Uterus (tissue), 4 donors: ENCODE measurements at places on chromosomes 16 and 17.

- H3K27ac ChIP-seq: no peak overlapping the region
- H3K27me3 ChIP-seq: no peaks in the 10 kb centered on the region
- no peaks in the 10 kb centered on the region for H3K36me3 ChIP-seq
- H3K4me1 ChIP-seq: no peaks in the 10 kb centered on the region
These were observed 201.1 kb upstream of the MAF start for GRCh38 chr16:79801646-79802045.

GRCh38 chr16:22161401-22161800 lies 905 bp upstream of the SDR42E2 start:
- no peaks in the 10 kb centered on the region for H3K4me1 ChIP-seq
- DNase-seq: no peak
- H3K4me3 ChIP-seq: no peak overlapping the region

GRCh38 chr16:3091551-3091950 lies 7.5 kb downstream of the ZSCAN10 start:
- no peak overlapping the region for H3K27ac ChIP-seq
- H3K4me3 ChIP-seq: no peak overlapping the region
- H3K27me3 ChIP-seq: peaks cover 6% of the 10 kb centered on the region

GRCh38 chr17:67200727-67201301 lies 44.2 kb downstream of the HELZ start:
- no peaks in the 10 kb centered on the region for H3K36me3 ChIP-seq
- DNase-seq: no peak
- H3K4me3 ChIP-seq: no peak overlapping the region
- no peaks in the 10 kb centered on the region for H3K4me1 ChIP-seq
- H3K27me3 ChIP-seq: no peaks in the 10 kb centered on the region

- H3K36me3 ChIP-seq: no peaks in the 10 kb centered on the region
- H3K4me3 ChIP-seq: peak overlapping the region; percentile 100
- no peak for DNase-seq
- H3K27ac ChIP-seq: no peak overlapping the region
These were observed 2.0 kb downstream of the KLHL11 start for GRCh38 chr17:41863074-41863848.

DNA sequence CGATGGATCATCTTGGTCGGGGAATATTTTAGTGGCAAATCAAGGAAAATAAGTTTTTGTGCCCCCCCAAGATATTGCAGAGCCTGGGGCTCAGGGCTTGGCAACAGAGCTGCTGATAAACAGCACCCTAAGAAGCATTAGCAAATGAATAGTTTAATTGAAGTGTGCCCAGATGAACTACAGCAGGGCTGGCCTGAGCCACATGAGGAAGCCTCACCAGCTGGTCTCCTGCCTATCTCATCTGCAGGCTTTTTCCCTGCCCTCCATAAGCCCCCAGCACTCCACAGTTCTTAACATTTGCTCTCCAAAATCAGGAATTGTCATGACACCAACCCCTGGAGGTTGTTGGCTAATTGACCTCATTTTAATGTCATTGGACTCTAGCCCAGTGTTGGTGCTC lies 480.2 kb downstream of the HS3ST3B1 start:
- no peak overlapping the region for H3K27ac ChIP-seq
- H3K36me3 ChIP-seq: no peaks in the 10 kb centered on the region
- no peak overlapping the region for H3K4me3 ChIP-seq
